ENCODE measurements at places on chromosomes 7 and 10.

DNA sequence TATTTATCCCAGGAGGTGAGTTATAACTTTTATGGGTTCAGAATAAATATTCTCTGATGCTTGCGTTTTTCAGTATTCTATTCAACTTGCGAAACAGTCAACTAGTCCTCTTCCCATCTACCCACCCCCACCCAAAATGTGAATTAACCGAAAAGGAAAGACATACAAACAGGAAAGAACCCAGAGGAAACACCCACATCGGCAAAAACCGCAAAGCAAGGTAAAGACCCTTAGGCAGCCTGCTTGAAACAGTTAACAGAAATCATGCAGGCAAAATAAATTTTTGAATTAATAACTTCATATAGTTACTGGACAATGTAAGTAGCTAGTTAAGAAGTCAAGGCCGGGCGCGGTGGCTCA is 5.4 kb downstream of the ZC3HAV1 start:
- DNase-seq, result no peak

GRCh38 chr7:138292951-138293350 is 167.1 kb upstream of the TRIM24 start:
- no peak for DNase-seq

- DNase-seq, result no peak
These were observed 180.3 kb downstream of the KCNMA1 start for GRCh38 chr10:77457266-77457665.

DNA sequence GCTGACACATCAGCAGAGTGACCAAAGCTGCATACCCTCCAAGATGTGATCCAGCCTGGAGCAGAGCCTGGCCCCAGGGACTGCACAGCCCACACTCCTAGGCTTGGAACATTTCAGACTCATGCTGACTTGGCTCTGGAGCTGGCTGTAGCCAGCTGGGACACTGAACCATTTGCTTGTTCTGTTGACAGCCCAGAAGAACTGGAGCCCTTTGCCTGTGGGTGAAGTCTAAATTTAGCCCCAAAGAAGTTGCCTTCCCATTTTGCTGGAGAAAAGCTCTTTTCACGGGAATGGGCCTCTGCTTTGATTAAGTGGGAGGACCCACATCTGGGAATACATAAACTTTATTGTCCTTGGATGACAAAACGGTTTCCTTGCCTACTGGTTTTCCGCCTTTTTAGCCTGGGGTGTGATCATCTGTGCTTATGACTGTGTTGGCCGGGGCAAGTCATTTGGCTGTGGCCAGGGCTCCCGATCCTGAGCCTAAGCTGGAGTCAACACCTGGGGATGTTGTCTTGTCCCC is 186.2 kb upstream of the BMPER start:
- no peak for DNase-seq

- DNase-seq, result no peak
These were observed 515 bp downstream of the TBX20 start for GRCh38 chr7:35253460-35253709.

DNA sequence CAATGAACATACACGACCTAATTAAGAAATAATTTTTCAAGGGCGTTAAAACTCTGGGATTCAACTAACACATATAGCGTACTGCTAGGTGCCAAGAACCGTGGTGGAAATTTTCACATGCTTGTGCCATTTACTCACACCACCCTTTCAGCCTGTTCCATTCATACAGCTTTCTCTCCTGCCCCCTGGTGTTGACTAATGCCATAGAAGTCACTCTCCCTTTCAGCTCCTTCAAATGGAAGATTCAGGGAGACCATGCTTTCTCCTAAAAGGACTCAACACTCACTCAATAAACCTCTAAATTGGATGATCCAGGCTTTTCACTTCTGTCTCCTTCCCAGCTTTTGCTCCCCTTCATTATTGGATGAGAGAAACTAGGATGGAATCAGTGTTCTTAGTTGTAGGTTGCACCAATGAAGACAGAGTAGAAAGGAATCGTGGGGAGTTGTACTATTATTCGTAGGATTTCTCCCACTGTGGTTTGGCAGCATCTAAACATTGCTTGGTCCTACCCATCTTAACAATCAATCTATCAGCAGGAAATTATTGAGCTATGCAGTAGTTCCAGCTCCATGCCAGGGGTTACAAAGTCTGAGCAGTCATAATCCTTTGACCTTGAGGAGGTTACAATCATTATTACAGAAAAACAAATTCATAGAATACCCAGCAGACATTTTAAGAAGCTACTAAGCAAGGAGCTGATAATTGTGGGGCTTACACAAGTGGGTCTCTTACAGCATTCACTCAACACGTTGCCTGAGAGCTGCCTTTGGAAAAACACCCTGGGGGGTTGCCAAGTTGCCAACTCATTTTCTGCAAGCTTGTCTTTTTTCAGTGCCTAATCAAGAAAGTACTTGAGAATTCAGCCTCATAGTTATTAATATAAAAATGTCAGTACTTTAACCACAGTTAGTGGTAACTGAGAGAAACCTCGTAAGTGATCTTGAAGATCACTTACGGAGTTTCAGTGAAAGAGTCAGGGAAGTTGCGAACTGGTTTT is 2.8 kb upstream of the PPP1R3C start:
- DNase-seq, result peak; percentile 38

GRCh38 chr10:88528201-88528600 is 54.9 kb downstream of the RNLS start:
- no peak for DNase-seq

GRCh38 chr7:17289074-17289645 is 9.3 kb upstream of the AHR start:
- no peak for DNase-seq

DNA sequence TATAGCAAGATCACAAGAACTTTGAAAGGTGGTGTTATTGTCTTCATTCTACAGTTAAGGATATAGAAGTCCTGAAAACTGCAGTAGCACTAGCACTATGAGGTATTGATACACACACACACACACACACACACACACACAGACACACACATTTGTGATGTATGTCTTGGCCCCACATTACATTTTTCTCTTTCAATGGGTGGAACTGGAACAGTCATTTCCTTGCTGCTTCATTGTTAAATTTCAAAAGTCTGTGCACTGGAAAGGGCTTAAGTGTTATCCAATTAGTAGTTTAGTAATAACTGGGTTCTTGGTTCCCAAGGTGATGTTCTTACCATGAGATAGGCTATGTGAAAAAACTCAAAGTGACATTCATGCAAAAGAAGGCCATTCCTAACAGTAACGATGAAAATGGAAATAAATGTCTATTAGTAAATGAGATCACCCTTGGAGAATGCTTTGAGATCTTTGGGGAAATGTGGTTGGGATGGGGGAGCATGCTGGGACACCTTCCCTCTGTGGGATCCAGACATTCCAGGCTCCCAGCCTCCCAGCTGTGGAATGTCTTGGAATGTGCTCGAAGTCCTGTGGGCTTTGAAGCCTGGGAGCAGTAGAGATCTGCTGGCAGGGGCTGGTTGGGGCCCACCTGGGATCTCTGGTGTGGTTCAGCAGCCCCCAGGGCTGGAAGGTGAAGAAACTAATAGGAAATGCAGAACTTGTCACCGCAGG is 37.4 kb upstream of the CALD1 start:
- no peak for DNase-seq

DNA sequence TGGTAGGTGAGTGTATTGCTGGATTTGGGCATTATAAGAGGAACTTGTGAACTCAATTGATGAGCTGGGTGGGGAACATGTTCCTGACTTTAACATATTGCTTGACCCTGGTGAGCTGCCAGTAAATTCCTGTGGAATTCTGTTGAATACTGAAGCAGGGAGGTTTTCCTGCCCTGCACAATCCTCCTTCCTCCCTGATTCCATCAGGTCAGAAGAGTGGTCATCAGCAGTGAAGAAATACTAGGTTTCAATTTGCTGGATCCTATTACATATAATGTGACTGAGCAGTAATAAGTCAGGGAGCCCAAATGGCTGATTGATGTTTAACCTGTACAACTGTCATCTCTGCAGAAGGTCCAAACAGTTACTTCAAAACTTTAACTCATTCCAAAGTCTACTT is 581.2 kb downstream of the SUGCT start:
- no peak for DNase-seq

GRCh38 chr7:129017933-129018538 is 36.9 kb downstream of the TNPO3 start:
- DNase-seq, result no peak

GRCh38 chr10:60490013-60490412 is 100.3 kb upstream of the ANK3 start:
- no peak for DNase-seq

GRCh38 chr7:101496017-101496416 is 133.1 kb downstream of the MYL10 start:
- no peak for DNase-seq

DNA sequence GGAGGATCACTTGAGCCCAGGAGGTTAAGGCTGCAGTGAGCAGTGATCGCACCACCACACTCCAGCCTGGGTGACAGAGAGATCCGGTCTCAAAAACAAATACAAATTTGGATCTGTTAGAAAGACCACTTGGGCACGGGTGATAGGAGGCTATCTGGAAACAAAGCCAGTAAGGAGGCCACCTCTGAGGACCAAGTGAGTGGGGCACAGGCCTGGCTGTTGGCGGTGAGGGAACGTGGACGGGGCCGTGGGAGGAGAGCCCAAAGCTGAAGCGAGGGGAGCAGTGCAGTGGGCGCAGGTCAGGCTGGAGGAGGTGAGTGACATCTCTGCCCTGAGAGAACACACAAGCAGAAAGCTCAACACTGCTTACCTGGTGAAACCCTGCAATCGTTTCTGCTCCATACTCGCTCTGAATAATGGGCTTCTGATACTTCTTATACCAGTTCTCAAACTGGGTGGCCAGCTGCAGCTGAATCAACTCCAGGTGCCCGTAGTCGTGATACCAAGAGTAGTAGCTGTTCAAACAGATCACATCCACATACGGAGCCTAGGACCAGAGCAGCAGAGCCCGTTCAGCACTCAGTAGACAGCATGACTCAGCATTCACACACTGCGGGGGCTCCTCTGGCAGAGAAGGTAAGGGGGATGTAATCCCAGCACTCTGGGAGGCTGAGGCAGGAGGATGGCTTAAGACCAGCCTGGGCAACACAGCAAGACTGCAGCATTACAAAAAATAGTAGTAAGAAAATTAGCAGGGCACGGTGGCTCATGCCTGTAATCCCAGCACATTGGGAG is 14.5 kb downstream of the GUSB start:
- no peak for DNase-seq

DNA sequence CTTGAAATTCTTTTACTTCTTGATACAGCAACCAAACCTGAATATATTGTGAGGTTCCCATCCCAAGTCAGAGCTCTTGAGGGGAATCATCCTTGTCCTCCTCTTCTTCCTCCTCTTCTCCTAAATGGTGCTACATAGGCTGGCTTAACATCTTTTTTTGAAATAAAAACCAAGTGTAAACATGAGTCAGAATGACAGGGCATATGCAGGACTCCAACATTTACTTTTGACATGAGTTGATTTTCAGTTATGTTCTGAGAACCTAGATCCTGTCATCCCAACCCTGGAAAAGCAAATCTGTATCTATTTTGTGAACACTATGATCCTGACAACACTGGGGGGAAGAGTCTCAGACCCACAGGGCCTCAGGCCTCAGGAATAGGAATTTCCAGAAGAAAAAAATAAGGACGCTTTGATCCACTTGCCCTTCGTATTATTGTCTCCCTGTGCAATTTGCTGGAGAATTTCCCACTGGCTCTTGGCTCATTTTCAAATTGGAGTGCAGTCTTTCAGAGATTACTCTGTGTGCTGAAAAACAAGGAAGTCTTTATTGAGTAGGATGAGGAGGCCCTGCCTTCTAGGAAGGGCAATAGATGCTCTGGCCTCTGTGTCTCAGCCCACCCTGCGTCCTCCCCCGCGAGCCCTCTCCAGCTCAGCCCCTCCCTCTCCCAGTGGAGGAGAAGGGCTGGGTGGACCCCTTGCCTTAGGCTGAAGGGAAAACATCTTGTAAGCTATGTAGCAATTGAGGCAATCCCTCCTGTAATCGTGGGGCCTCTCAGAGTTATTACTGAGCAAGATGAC is 121.6 kb downstream of the CREB5 start:
- no peak for DNase-seq

GRCh38 chr7:81736091-81736490 is 33.8 kb downstream of the HGF start:
- no peak for DNase-seq

DNA sequence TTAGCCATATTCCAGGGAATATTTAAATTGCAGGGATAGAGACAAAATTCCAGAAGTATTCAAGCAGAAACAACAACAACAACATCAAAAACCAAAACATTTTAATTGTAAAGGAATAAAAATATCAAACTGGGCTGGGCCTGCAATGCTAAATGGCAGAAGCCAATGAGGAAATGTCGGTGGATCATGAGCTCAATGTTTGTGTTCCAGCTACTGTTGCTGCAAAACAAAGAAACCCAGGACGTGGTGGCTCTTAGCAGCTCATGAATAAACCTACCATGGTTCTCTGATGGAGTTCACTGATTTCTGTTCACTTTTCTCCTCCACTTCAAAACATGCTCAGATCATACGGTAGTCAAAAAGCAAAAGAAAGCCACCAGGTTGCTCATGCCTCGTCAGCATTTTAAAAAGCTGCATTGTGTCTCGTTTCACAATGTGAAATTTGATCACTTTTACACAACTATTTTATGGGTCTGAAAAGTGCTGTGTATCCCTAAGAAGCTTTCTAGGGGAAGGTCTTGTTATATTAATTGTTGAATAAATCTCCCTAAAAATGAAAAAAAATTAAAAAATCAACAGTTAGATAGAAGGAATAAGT is 54.0 kb downstream of the ASNS start:
- no peak for DNase-seq

DNA sequence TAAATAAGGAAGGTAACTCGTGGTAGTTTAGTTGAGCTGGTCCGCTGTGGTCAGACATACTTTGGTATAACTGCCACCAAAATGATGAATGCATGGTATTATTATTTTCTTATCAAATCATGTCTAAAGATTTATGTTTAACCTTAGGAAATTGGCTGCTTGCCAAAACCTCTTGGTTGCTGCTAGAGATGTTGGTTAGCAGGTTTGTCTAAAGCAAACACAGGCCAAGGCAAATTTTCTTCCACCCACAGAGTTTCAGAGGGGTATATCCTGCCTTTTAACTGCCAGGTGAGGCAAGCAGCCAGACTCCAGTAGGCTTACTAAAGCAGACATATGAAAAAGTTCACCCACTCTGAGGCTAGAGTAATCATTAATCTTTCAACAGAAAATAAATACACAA is 101.4 kb downstream of the SEMA3E start:
- DNase-seq, result no peak

- DNase-seq, result peak; percentile 25
These were observed 412 bp downstream of the PIP4K2A start for GRCh38 chr10:22713853-22714478.

DNA sequence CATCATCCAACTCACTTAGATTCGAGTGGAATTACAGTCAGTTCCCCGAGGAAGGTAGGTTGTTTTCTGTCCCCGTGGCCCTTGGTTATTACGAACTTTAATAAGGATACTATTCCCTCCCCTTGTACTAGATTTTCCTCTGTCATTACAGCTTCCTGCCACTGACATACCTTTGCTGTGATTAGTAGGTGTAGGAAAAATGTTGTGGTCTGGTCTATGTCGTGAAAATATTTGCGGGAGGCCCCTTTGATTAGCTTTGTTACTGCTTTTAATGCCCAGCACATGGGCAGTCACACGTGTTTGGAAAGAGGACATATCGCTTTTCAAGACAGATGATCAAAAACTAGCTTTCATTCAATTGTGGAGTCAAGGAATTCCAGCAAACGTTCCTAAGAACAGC is 92.2 kb downstream of the GATA3 start:
- DNase-seq, result no peak

All from effector memory CD8-positive, alpha-beta T cell (primary cell).